ENCODE measurements at places on chromosomes 6 and 20. TPM values are rescaled to one million over a fixed set of nuclear protein-coding genes. Genes with fewer than 3 reads are reported as not detected.

Gene SAMHD1
- total RNA-seq = 19.9 TPM

Gene EPPIN
- total RNA-seq = not detected

Gene TRIM40
- total RNA-seq = not detected

Gene CASS4
- 0.07 TPM for total RNA-seq

Gene RBL1
- total RNA-seq = 14.3 TPM

Gene TMEM244
- total RNA-seq = not detected

Gene PPP1R18
- total RNA-seq = 57.4 TPM

Gene FAM209B
- total RNA-seq = not detected

Gene MYL9
- total RNA-seq = 2.0 TPM

Gene PNRC1
- total RNA-seq = 49.1 TPM

Gene SAMD3
- total RNA-seq = not detected

Gene F13A1
- total RNA-seq = not detected

Gene FAXC
- 0.07 TPM for total RNA-seq

Gene SERPINB6
- 112 TPM for total RNA-seq

Gene ID4
- 0.04 TPM for total RNA-seq

All from pulmonary artery endothelial cell (primary cell).